ENCODE measurements at places on chromosomes 6 and 20. TPM values are rescaled to one million over a fixed set of nuclear protein-coding genes. Genes with fewer than 3 reads are reported as not detected.
A peak's percentile ranks its signal among the peaks of the same experiment; 100 is the strongest.

The SPEF1 gene
- total RNA-seq: not detected

The LY6G6F gene
- not detected for total RNA-seq

- DNase-seq: peak; percentile 71
Measured at GRCh38 chr6:6781172-6781872, 192.8 kb downstream of the LY86 start.

GRCh38 chr20:23340524-23340923 is 10.1 kb upstream of the NXT1 start:
- peak; percentile 43 for DNase-seq

DNA sequence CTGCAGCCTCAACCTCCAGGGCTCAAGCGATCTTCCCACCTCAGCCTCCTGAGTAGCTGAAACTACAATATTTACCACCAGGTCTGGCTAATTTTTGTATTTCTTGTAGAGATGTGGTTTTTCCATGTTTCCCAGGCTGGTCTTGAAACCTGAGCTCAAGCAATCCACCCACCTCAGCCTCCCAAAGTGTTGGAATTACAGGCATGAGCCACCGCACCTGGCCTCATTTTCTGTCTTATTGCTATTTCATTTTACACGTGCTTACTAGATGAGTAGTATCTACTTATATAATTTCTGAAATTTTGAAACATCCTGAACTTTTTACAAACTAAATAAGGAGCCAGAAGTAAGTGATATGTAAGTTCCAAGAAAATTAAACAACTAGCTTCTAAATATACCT is 34.6 kb downstream of the CLIC5 start:
- no peak for DNase-seq

- DNase-seq: no peak
Measured at GRCh38 chr6:121951123-121951522, 448.3 kb upstream of the HSF2 start.
